Renal cortical epithelial cell (primary cell): ENCODE measurements at places on chromosomes 7 and 10. TPM values are rescaled to one million over a fixed set of nuclear protein-coding genes. Genes with fewer than 3 reads are reported as not detected.

The INSIG1 gene
- total RNA-seq, result 33.7 and 734 TPM in 2 replicates

DNA sequence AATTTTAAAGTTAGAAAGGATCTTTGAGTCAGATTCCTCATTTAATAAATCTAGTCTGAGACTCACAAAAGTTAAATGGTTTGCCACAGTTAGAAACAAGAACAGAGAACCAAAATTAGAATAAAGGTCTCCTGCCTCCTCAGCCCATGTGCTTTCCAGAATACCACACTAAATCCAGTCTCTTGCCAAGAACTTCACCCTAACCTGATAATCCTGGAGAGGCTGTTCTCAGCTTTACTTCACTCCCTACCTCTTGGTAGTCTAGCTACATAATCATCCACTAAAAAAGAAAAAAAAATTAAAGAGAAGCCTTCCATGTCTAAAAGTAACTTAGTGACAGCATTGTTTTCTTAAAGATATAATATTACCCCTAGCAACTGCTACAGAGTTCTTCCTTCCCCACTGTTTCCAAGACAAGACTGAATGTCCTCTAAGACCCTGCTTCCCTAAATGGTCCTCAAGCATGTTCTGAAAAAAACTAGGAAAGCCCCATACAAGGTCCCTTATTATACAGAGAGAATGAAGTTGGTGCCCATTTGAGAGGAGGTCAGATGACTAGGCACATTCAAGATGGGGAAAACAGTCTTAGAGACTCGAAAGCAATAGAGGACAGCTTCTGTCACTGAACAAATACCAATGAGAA, 56.8 kb downstream of the ZNF438 start:
- DNase-seq, result no peak

GRCh38 chr10:22631646-22632278, 82.6 kb downstream of the PIP4K2A start:
- peak; percentile 57 for DNase-seq

- DNase-seq, result no peak
Measured at GRCh38 chr7:82998436-82998835, 164.2 kb downstream of the PCLO start.

DNA sequence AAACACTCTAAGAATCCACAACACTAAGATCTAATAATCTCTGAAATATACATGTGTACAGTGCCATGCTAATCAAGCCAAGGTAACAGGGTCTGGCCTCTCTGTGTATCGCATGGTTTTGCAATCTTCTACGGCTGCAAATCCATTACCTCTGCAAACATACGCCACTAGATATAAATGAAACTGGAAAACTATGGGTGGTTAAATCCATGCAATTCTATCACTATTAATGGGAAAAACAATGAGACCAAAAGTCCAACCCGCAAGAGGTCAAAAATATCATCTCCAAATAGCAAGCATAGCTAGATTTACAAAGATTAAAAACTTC, 23.0 kb downstream of the SGCE start:
- DNase-seq, result no peak

DNA sequence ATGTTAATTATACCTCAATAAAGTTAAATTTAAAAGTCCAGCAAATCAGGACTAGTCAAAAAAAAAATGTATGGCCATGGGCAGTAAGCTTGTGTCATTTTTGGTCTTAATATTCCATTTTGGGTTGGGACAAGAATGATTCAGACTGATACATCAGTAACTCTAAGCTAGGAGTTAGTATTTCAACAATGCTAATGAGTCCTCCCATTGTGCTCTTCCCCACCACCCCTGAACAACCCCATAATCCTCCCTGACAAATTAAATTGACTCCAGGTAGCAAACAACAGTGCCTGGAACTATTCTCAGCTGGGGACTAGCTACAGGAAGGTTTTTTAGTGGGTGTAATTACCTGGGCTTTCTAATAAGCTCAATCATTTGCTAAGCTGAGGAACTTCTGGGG, 30.7 kb upstream of the KCNIP2 start:
- no peak for DNase-seq

DNA sequence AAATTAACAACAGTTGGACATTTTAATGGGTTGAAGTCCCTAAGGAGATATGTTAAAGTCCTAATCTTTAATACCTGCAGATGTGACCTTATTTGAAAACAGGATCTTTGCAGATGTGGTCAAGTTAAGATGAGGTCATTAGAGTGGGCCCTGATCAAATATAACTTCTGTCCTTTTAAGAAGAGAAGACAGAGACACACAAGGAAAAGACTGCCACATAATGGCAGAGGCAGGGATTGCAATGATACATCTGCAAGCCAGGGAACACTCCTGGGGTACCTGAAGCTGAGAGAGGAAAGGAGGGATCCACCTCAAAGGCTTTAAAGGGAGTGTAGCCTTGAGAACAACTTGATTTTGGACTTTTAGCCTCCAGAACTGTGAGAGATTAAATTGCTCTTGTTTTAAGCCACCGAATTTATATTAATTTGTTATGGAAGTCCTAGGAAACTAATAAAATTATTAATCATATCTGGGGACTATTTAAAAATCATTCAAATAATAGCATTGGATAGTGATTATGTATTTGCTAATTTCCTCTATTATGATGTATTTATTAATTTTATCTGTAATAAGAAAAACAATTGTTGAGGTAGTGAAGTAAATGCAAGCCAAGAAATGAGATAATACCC, 700.0 kb upstream of the PCDH15 start:
- peak; percentile 49 for DNase-seq

DNA sequence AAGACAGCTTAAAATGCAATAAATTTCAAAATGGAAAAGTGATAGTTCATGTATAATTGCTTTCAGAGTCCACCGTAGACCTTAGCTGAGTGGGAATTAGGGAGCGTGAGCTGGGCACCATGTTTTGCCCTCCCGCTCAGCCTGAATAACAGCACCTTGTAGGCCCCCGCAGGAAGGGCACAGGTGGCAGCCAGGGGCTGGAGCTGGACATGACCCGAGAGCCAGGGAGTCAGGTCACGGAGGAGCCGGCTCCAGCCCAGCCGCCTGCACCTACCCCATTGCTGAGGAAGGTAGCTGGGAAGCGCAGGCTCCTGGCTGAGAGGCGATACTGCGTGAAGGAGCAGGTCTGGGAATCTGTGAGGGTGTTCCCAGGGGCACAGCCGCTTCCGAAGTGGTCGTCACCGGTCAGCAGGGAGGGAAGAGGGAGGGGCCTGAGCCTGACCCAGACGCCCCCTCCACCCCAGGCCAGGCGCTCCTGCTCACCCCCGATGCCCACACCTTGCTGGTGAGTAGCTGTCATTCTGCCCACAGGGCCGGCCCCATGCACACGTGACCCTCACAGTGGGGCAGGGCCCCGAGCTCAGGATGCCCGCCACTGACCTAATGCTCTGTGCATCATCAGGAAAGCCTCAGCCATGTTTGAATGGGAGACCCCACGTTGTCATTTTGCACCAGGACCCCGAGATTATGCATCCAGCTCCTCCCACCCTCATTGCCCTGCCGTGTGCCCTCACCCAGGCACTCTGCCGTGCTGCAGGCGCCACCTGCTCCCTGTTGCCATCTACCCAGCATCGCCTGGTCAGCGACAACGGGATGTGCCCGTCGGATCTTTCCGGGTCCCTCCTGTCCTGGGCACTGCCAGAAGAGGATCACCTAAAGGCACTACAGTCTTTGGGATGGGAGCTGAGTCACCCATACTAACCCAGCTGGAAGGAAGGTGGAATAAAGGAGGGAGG, 129.2 kb upstream of the TCERG1L start:
- no peak for DNase-seq

- peak; percentile 99 for DNase-seq
Measured at GRCh38 chr7:17408245-17408903, 109.9 kb downstream of the AHR start.

DNA sequence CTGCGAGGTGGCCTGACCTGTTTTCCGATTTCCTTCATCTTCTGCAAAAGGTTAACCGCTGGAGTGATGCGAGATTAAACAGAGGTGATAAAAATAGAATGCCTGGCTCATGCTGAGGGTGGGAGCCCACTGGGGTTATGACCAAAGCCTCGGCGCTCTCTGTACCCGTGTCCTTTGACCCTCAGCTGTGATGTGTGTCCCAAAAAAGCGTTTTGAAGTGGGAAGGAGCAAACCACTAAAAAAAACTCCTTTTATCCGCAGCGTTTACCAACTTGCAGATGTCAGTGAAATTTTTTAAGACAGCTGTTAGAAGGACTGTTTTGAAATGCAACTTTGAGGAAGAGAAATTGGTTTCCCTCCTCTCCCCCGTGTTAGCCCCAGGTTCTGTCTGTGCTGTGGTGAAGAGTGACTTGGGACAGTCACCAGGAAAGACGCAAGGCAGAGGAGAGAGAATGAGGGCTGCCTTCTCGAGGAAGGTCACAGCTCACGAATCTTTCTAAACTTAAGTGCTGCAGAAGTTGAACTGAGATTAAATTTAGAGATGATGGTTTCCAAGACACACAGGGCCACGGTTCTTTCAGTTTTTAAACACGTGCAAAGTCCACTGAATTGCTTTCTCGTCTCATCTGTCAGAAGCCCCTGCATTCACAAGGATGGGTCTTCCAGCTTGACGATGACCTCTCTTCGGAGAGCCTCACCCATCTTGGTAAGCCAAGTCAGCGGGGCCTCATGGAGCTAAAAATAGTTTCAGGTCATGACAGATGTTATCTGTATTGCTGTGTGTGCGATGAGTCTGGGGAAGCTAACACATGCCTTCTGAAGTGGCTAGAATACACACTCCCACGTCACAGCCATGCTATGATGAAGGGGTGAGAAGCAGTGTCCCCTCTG, 27.6 kb downstream of the AMZ1 start:
- DNase-seq, result no peak

The ETV1 gene
- 2.3 and 3.0 TPM in 2 replicates for total RNA-seq

The NEUROG3 gene
- total RNA-seq, result not detected in 2 replicates

GRCh38 chr7:117706210-117706609, 167.0 kb downstream of the CTTNBP2 start:
- DNase-seq, result peak; percentile 69

GRCh38 chr7:87411186-87411585, 64.3 kb downstream of the ABCB4 start:
- no peak for DNase-seq

- no peak for DNase-seq
Measured at GRCh38 chr10:24353319-24353718, 144.4 kb downstream of the KIAA1217 start.

The RPEL1 gene
- 0.17 and 0.25 TPM in 2 replicates for total RNA-seq

The MRLN gene
- not detected in 2 replicates for total RNA-seq

The PRKCQ gene
- total RNA-seq, result 5.2 and 23.9 TPM in 2 replicates

DNA sequence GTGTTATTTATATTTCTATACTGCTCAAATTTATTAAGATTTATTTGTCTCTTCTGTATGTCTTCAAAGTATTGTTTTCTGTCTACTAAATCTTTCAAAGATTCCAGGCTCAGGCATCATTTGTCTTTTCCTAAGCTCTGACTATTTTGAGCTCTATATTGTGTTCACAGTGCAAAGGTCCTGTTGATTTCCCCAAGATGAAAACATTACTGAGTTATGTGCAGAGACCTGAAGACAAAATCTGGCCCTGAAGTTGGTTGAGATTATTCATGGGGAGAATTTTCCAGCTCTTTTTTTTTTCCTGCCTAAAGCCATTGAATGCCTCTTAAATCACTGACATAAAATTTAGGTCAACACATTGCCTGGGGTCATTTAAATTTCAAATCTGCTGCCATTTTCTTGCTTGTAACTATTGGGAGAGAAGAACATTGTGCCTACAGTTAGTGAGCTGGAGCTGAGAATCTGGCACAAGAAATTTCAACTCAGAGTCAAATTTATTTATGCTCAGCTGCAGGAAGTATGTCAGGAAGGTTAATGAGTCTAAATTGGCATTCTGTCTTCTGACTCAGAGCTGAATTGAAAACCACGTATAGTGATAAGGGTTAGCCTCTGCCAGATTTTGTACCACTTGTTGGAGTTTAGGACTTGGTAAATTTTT, 31.6 kb downstream of the CSTF2T start:
- peak; percentile 84 for DNase-seq

The AKR1C8 gene
- total RNA-seq, result 0.05 TPM in 1 of 2 replicates, not detected in the other

DNA sequence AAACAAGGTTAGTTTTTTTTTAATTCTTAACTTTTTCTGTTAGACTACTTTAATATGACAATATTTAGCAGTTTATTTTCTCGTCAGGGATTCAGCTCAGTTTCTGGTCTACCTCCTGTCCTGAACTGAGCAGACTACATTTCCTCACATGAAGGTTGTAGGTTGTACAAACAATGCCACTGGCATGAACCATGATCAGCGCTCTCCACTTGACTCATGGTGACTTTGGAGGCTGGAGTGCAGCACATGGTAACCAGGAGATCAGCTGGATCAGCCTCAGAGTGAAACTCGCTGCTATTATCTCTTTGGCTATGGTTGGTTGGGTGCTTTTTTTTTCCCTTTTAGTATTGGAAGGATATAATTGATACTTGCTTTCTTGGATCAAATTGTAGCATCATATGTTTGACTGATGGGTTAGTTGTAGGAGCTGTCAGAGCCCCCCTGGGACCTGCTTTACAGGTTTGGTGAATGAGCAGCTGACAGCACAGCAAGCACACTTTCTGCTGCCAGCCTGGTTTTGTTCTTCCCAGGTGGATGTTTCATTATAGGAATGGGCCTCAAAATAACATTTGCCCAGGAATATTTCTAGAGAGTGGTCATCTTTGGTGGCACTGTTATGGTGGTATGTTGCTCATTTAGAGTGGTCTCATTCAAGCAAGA, 556.4 kb downstream of the AUTS2 start:
- DNase-seq, result no peak

The KLF14 gene
- 0.05 TPM in 1 of 2 replicates, not detected in the other for total RNA-seq

DNA sequence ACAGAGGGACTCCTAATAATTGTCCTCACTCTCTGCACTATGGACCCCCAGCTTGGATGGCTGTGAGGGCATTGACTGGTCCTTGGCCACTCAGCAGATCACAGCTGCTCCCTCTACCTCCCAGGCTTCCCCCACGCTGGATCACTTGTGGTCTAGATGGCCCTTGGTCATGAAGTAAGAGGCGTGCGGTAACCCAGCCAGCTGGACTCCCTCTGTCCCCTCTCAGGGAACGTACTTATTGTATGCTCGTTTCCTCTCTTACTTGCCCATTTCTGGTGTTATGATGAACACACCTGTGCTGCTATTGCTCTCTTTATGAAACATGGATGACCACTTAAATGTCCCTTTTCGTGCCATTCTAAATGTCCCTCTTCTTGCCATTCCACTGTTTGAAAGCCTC, 19.3 kb downstream of the ADAMTS14 start:
- no peak for DNase-seq

The LRRN3 gene
- total RNA-seq, result under 0.01 TPM in 1 of 2 replicates, not detected in the other

DNA sequence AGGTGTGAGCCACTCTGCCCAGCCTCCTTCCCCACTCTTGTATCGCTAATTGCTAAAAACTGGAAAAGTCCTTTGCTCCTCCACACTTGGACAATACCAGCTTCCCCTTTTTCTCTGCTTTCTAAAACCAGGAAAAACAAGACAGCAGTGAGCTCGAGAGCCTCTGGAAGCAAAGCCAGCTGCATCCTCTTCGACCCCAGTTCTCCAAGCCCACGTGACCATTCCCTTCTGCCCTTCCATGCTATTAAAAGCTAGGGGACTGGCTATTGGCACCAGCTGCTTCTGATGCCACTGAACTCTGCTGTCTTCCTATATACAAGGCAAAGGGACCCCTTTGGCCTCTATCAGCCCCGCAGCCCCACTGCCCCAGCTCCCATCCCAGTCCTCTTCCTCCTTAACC, 92.2 kb downstream of the SPDYE5 start:
- DNase-seq, result no peak

The SFXN2 gene
- 5.1 and 5.6 TPM in 2 replicates for total RNA-seq

The NACAD gene
- total RNA-seq, result 1.0 and 7.4 TPM in 2 replicates

- no peak for DNase-seq
Measured at GRCh38 chr10:110698340-110698739, 54.2 kb downstream of the RBM20 start.
